ENCODE measurements at places on chromosomes 1 and 21.

GRCh38 chr1:180156631-180157091 lies 2.0 kb downstream of the QSOX1 start:
- peak; percentile 27 for DNase-seq

- DNase-seq = no peak
These were observed 16.7 kb downstream of the STYXL2 start for GRCh38 chr1:167110586-167110985.

- DNase-seq = no peak
These were observed 81.8 kb downstream of the PEX14 start for GRCh38 chr1:10556430-10557005.

GRCh38 chr21:45868488-45868887 lies 113.1 kb upstream of the COL6A1 start:
- no peak for DNase-seq

- DNase-seq = peak; percentile 68
These were observed 73.1 kb upstream of the GJB5 start for GRCh38 chr1:34681480-34682451.

DNA sequence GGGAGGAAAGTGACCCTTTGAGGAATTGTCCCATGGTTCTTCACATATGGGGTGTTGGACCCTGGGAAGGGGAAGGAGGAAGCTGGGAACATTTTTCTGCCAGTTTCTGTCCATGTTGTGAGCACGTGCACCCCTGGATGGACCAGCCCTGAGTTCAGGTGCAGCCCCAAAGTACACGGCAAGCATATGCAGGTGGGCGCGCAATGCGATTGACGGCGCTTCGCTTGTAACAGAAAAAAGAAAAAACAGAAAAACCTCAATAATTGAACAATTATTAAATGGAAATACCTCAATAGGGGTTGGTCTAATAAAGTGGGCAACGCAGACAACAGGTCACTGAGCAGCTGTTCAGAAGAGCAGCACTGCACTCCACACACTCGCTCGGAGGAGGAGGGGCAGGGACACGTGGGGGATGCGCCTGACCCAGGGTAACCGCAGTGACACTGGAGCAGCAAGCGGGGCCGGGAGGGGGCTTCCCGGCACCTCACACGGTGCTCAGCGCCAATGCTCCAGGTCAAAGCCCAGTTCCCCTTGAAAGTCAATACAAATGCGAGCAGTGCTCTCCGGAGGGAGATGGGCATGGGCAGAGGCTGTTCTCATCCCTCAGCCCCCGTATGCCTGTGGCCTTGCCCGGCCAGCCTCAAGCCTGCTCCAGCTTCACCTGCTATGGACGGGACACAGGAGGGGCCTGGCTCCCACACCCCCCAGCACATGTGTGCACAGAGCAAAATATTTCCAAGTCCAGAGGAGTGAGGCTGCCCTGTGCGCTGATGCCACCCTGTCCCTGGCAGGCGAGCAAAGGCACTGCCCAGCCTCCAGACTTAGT lies 6.6 kb upstream of the ACTRT2 start:
- DNase-seq = no peak

Measured in hematopoietic multipotent progenitor cell treated with erythropoietin and hydrocortisone succinate and interleukin-3 and kit ligand, for 4 days (in vitro differentiated cells).